ENCODE measurements at places on chromosomes 3 and 15.

DNA sequence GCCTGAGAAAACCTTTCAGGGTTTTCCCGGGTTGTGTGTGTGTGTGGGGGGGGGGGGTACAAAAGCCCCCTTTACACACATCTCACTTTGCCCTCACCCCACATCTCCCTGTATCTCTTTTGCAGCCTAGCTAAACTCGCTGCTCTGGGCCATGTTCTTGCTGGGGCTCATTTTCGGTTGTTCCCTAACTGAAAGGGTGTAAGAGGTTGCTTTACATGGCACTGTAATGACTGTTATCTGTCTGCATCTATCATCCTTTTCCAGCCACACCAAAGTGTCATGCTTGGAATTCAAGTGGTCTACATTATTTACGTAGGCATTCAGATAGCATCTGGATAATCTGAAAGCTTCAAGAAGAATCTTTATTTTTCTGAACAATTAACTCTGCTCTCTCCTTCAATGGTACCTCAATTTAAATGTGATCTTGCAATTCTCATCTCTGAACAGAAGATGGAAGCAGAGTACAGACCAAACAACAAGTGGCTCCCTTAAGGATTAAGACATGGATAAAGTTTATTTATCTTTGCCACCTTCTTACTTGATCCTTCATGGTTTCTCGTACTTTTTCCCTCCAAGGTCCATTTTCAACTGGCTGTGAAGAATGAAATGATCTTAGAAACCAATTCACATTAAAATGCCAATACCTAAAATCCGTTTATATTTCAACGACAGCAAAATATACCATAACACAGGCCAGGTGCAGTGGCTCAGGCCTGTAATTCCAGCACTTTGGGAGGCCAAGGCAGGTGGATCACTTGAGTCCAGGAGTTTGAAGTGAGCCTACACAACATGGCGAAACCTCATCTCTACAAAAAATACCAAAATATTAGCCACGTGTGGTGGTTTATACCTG is 34.9 kb downstream of the DCLK3 start:
- DNase-seq = peak; percentile 46

GRCh38 chr3:136311261-136311660 is 61.1 kb downstream of the PCCB start:
- no peak for DNase-seq

GRCh38 chr3:162443376-162443775 is 946.8 kb downstream of the OTOL1 start:
- DNase-seq = no peak

GRCh38 chr3:100020876-100021644 is 93.2 kb downstream of the FILIP1L start:
- no peak for DNase-seq

GRCh38 chr15:45635191-45635638 is 386 bp downstream of the SQOR start:
- peak; percentile 65 for DNase-seq

GRCh38 chr15:49023354-49023753 is 22.9 kb downstream of the SECISBP2L start:
- DNase-seq = no peak

GRCh38 chr3:65170390-65171042 is 482.7 kb upstream of the ADAMTS9 start:
- DNase-seq = no peak

DNA sequence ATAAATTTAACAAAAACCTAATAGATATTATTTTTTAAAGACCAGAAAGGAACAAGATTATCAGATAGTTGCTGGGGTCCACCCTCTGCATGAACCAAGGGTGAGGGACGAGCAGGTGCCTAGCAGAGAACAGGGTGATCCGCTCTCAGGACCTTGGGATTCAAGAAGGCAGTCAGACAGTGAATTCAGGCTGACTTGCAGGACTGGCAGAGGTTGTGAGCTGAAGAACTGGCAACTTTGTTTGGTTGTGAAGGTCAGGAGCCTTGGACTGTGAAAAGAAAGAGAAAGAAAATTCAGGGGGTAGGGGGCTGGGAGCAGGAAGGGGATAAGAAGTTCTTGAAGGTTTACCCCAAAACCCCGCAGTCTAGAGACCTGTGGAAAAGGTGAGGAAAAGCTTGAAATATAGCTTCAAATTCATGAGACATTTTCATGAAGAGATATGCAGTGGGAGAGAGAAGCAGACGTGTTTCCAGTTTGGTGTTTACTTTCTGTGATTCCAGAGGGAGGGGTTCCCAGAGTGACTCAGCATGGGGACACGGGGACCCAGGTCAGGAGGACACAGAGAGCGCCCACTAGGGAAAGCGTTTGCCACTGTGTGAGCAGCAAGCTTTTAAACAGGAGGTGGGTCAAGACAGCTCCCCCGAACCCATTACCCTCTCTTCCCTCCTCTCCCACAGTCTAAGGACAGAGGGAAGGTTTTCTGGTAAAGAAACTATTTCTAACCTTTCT is 217.2 kb upstream of the UMPS start:
- no peak for DNase-seq

GRCh38 chr3:94115482-94115881 is 52.6 kb downstream of the NSUN3 start:
- DNase-seq = no peak

DNA sequence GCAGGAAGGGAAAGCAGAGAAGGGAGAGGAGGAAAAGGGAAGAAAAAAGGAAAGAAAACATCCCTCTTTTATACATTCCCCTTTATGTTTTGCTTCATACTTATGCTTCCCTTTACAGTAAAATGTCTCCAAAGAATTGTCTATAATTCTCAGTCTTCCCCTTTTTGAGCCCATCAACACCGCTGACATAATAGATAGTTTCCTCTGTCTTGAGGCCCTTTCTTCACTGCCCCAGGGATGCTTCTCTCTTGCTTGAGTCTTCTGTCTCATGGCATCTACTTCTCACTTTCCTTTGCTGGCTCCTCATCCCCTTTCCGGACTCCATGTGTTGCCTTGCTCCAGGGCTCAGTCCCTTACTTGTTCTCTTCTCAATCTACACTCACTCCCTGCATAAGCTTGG is 99.7 kb upstream of the DAZL start:
- peak; percentile 43 for DNase-seq

- no peak for DNase-seq
Observed at GRCh38 chr3:129263161-129263910, 13.9 kb downstream of the COPG1 start.

DNA sequence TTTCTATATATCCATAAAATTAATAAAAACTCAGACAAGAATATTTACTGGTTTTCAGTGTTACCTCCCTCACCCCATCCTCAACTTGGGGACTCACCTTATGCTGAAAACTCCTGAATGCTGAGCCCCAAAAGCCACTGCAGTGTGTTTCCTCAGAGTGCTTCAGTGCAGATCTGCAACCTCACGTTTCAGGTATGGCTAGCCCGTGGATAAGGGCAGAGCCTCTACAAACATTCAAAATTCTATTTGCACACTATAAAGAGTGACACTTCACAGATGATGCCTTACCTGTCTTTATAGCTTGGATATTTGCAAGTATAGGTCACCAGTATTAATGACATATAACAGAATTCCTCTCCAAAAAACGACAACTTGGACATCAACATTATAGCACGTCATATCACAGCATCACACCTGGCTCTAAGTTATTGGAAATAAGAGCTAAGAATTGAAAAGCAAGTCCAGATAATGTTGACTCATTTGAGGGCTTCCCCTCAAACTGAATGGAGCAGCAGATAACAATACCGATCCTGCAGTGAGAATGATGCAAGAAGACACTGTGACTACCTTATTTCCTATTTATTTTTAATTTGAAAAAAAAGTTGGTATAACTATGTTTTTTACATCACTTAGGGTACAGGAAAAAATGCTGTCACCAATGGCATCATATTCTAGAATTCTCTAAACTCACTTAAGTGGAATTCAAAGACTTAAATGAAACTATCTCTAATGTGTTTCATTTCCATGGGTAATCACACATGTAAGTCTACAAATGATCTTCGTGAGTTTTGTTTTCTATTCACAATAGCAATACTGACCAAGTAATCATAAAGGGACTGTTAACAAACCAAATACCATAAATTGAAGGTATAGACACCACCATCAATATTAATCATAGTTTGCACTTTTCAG is 40.7 kb upstream of the RSL24D1 start:
- DNase-seq = no peak

- no peak for DNase-seq
Observed at GRCh38 chr3:12444582-12445471, 39.5 kb upstream of the TSEN2 start.

GRCh38 chr3:147356909-147357900 is 49.1 kb downstream of the ZIC4 start:
- no peak for DNase-seq

GRCh38 chr3:156614642-156615511 is 59.5 kb upstream of the TIPARP start:
- no peak for DNase-seq

- DNase-seq = no peak
Observed at GRCh38 chr3:40337136-40338108, 27.9 kb downstream of the EIF1B start.

DNA sequence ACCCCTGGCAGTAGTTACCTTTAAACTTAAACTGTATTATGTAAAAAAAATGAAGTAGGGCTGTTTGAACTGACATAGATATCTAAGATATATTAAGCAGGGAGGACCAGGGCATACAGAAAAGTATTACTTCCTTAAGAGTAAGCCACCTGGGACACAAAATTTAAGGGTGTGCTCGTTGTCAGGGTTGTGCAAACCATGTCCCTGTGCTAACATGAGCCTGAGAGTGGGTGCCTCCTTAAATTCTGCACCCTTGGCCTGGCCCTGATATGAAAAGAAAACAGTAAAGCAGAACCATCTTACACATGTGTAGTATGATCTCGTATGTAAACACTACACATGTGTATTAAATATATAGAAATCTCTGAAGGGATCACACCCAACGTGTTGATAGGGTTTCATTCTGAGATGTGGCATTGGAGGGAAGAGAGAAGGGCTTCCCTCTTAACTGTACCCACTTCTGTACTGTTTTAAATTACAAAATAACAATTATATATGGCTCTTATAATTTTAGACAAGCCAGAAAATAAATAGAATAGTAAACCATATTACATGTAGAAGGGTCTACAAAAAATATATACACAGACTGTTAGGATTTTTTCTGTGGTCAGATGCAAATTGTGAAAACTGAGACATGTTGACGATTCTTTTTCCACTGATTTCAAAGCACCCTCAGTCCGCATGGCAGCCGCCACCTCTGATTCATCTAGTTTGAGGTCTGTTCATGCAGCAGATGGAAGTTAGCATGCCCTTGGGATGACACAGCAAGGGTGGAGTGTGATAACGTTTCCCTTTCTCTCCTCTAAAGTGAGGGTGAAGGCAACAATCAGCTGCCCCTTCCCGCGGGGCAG is 400.8 kb upstream of the PROK2 start:
- DNase-seq = no peak

DNA sequence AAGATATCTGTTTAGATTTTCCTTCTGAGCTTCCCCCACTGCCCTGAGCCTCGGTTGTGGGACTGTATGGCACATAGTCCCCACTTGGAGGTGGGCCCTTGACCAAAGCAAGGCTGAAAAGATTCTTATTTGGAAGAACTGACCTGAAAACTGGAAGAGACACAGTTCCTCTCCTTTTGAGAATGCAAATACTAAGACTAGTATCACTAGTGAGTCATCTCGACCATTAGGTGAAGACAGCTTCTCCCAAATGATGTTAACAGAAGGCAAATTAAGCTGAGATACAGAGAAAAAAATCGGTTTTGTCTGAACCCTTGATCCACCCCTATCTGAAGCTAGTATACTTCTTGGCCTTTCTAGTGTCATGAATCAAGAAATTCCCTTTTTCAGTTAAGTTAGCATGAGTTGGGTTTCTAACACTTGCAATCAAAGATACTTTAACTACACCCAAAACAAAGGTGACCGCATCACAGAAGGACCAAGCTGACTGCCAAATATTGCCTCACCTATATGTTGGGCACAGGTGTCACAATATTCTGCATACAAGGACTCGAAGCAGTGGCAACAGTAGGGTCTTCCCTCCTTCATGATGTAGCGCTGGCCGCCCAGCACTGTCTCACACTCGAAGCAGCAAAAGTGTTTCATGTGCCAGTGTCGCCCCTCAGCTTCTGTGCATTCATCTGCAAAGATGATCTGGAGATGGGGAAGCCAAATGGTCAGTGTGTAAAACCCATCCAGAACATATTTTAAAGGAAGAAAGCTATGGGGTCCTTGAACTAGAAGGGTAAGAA is 72.4 kb downstream of the PRICKLE2 start:
- no peak for DNase-seq

DNA sequence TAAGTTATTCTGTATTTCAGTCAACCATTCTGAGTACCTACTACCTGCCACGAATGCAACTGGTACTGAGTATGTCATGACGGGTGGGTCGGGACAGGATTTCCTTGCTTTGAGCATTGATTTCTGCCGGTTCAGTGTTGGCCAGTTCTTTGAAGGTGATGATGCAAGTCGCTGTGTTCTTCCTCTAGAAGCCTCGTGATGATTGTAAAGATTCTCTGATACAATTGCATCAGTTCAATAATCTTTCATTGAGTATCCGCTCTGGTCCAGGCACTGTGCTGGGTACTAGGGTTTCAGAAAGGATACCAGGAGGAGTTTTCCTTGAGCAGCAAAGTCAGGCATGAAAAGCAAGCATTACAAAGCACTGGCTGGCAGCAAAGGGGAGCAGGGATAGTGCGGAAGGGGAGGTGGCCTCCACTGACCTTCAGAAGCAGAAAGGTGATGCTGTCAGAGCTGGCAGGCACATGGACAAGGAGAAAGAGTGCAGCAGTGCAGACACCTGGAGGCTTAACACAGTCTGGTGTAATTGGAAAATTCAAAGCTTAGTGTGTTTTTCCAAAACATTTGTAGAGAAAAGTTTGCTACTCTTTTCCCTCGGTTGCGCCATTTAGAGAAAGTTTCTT is 100.1 kb downstream of the RPL39L start:
- DNase-seq = no peak

GRCh38 chr3:111352585-111352984 is 189.4 kb upstream of the CD96 start:
- DNase-seq = no peak

GRCh38 chr3:191792580-191792979 is 331.6 kb downstream of the PYDC2 start:
- no peak for DNase-seq

DNA sequence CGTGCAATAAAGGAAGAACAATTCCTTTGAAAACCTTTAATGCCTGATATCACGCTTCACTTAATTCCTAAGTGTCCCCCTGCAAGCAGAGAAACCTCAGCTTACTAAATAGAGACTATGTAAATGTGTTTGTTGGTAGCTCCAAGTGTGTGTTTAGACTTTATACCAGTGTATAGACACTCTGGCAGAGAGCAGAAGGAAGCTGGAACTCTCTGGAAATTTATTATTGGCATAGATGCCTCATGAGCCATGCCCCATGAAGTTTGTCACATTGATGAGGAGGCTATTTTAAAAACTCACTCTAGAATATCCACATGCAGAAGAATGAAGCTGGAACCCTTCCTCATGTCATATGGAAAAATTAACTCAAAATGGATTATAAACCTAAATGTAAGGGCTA is 99.9 kb downstream of the THRB start:
- no peak for DNase-seq
